Transverse colon (tissue), 4 donors: ENCODE measurements at places on chromosomes 16 and 17. TPM values are rescaled to one million over a fixed set of nuclear protein-coding genes. Genes with fewer than 3 reads are reported as not detected.

DNA sequence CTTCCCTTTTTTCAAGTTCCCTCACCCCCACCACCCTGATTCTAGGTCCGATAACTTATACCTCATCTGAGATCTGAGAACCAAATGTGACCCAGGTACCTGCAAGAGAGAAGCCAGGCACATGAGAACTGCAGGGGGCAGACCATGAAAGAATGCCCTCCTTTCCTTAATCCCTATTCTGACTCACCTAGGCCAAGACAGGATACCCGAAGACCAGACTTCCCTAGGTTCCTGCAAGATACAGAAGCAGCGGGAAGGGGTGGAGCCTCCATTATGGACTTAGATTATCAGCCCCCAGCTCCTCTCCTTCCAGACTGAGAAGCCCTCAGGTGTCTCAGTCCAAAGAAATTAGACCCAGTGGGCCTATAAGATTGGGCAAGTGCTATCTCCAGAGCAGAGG lies 2.1 kb downstream of the KCNAB3 start:
- H3K27ac ChIP-seq: no peak overlapping the region
- H3K4me1 ChIP-seq: peaks cover 17% of the 10 kb centered on the region
- no peaks in the 10 kb centered on the region for H3K36me3 ChIP-seq
- DNase-seq: no peak
- no peak overlapping the region for H3K4me3 ChIP-seq

- no peaks in the 10 kb centered on the region for H3K36me3 ChIP-seq
- no peak overlapping the region for H3K4me3 ChIP-seq
- H3K27ac ChIP-seq: no peak overlapping the region
- DNase-seq: no peak
- H3K4me1 ChIP-seq: peaks cover 37% of the 10 kb centered on the region
- no peaks in the 10 kb centered on the region for H3K27me3 ChIP-seq
Measured at GRCh38 chr16:84360170-84360569, 8.2 kb upstream of the ATP2C2 start.

DNA sequence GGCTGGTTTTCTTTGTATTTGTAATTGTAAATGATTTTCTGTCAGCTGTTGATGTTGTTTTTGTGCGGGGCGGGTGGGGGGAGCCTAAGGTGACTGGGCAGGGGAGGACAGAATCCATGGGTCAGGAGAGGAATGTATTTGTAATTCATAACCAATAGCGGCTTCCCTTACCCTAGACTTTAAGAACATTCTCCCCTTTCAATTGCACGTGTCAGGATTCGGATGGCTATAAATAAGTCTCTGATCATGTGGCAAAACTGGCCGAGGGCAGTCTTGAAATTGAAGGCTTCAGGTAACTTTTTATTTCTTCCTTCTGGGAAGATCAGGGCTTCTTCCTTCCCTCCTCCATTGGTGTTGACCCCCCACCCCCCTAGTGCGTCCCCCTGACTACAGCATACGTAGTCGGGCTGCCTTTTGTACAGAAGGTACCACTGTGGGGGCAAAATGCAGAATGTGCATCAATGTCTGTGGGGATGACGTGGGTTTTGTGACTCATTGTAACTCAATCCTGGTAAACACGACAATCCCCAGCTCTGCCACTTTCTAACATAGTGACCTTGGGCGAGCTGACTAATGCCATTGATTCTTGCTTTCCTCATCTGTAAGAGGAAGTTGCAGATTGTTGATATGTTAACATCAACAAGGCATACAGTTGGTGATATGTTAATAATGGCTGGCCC lies 16.2 kb downstream of the MARCHF10 start:
- H3K4me1 ChIP-seq: no peaks in the 10 kb centered on the region
- no peaks in the 10 kb centered on the region for H3K36me3 ChIP-seq
- DNase-seq: no peak
- H3K27ac ChIP-seq: no peak overlapping the region
- H3K4me3 ChIP-seq: no peak overlapping the region

The TNFRSF12A gene
- 14.5 TPM for total RNA-seq

GRCh38 chr17:80028030-80028429 lies 7.6 kb downstream of the TBC1D16 start:
- no peak overlapping the region for H3K4me3 ChIP-seq
- no peaks in the 10 kb centered on the region for H3K27me3 ChIP-seq

GRCh38 chr17:60525328-60525684 lies 736 bp downstream of the APPBP2 start:
- no peak for DNase-seq
- H3K4me3 ChIP-seq: peak overlapping the region; percentile 76
- H3K4me1 ChIP-seq: peaks cover 12% of the 10 kb centered on the region
- no peaks in the 10 kb centered on the region for H3K36me3 ChIP-seq
- peak overlapping the region; percentile 98 for H3K27ac ChIP-seq

DNA sequence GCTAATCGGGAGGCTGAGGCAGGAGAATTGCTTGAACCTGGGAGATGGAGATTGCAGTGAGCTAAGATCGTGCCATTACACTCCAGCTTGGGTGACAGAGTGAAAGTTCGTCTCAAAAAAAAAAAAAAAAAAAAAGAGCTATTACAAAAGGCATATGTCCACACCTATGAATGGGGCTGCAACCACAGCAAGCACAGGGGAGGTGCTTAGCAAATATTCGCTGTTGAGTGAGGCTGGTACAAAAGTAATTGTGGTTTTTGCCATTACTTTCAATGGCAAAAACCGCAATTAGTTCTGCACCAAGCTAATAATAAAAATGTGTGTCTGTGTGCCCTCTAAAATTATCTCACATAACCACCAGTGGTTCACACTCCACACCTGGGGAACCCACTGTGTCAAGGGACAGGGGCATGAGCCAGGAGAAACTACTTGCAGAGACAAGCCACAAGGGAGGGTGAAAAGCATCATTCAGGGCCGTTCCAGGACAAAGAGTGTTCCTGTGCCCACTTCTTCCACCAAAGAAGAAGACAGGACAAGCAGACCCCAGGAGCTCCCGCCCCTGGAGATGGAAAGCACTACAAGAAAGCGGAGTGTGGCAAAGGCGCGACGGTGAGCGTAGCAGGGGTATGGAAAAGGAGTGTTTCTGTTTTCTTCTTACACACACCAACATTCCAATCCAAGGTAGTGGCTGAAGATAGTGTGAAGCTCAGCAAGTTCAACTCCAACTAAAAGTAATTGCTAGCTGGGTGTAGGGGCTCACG lies 84.4 kb upstream of the CNEP1R1 start:
- no peaks in the 10 kb centered on the region for H3K4me1 ChIP-seq
- H3K27me3 ChIP-seq: no peaks in the 10 kb centered on the region
- DNase-seq: no peak
- no peak overlapping the region for H3K4me3 ChIP-seq
- H3K36me3 ChIP-seq: no peaks in the 10 kb centered on the region

GRCh38 chr17:80939151-80940145 lies 52.2 kb upstream of the CHMP6 start:
- no peak overlapping the region for H3K27ac ChIP-seq
- no peak for DNase-seq
- no peak overlapping the region for H3K4me3 ChIP-seq
- H3K36me3 ChIP-seq: no peaks in the 10 kb centered on the region
- no peaks in the 10 kb centered on the region for H3K27me3 ChIP-seq

DNA sequence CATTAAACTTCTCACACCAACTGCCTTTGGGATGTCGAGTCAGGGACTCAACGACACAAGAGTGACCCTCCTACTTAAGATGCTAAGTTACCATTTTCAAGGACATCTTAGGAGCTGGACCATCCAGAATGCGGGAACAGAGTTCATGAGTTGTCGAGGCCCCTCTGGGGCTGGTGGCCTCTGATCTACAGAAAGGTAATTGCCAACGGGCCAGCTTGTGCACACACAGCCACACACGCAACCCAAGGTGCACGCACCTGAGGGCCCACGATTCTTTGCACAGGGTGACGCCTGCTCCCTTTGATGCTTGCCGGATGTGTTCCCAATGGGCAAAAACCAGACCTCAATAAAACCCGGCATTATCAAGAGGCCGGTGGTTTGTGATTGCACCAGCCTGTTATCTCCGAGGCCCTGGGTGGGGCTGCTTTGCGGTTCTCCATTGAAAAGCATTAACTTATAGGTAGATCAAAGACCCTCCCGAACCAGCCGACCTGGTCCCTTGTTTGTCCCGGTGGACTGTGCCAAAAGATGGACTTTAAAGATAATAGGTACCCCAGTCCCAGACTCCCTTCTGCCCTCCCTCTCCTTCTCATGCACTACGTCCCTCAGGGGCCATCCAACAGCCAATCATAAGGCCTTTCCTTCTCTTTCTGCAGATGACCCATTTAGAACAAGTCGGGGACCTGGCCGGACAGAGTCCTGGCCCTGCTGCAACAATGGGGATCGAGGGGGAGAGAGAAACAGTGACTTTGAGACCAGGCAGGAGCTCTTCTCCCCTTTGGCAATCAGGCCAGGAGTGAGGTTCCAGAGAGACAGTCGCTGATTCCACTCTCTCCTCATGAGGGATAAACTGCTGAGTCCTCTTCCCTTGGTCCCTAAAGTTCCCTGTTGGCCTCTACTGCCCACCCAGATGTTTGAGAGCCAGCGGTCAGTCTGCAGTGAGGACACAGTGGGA lies 292.5 kb downstream of the SOX9 start:
- no peaks in the 10 kb centered on the region for H3K36me3 ChIP-seq
- no peak overlapping the region for H3K4me3 ChIP-seq
- DNase-seq: peak; percentile 29

- H3K36me3 ChIP-seq: no peaks in the 10 kb centered on the region
- no peak overlapping the region for H3K4me3 ChIP-seq
- H3K27me3 ChIP-seq: no peaks in the 10 kb centered on the region
Measured at GRCh38 chr16:51057969-51058337, 93.1 kb downstream of the SALL1 start.

- peak overlapping the region; percentile 81 for H3K27ac ChIP-seq
- H3K4me3 ChIP-seq: no peak overlapping the region
- DNase-seq: no peak
- H3K4me1 ChIP-seq: no peaks in the 10 kb centered on the region
- no peaks in the 10 kb centered on the region for H3K27me3 ChIP-seq
- peaks cover 10% of the 10 kb centered on the region for H3K36me3 ChIP-seq
Measured at GRCh38 chr17:1043601-1044251, 46.8 kb downstream of the TIMM22 start.

DNA sequence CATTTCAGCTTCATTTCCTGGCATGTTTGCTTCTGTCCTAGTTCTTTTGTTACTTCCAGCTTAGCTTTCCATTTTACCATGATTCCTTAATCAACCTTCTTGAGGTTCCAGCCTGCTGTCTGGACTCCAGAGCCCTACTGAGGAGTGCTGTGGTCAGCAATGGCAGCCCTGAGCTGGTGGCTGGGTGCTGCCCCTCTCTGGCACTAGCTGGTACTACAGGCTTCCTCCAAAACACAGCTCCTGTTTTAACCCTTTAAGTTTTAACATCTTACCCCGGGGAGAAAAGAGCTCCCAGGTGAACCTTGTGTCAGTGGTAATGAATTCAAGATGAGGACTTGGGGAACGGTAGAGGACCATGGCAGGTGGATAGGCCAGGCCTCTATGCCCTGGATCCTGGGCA lies 395.5 kb downstream of the TMEM114 start:
- H3K36me3 ChIP-seq: no peaks in the 10 kb centered on the region
- H3K4me3 ChIP-seq: no peak overlapping the region
- H3K27ac ChIP-seq: no peak overlapping the region
- no peak for DNase-seq

The FBXW10 gene
- total RNA-seq: not detected

GRCh38 chr16:49833796-49834530 lies 21.9 kb downstream of the ZNF423 start:
- peaks cover 9% of the 10 kb centered on the region for H3K27me3 ChIP-seq
- peaks cover 25% of the 10 kb centered on the region for H3K4me1 ChIP-seq
- no peaks in the 10 kb centered on the region for H3K36me3 ChIP-seq
- peak overlapping the region; percentile 59 for H3K27ac ChIP-seq
- H3K4me3 ChIP-seq: no peak overlapping the region
- DNase-seq: no peak
